NCI-H1436 (cell line): ENCODE measurements at places on chromosomes 5 and 9.
A peak's percentile ranks its signal among the peaks of the same experiment; 100 is the strongest.

DNA sequence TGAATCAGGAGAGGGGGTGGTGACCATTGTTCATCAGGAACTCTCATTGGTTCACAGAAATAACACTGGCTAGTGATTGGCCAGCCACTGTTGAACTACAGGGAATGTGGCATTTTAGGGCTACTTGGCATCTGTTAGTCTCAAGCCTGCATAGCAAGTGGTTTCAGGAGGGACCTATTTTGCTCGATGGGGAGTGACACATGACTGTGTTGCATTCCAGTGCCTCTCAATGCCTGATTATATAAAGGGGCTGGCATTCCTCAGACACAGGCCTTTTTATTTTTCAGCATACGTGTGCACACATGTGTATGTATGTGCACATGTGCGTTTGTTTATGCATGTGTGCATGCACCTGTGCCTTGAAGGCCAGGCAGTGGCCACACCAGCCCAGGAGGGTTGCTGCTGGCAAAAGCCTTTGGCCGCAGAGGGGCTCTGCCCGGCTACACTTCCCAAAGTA is 23.2 kb downstream of the FGD3 start:
- DNase-seq: no peak

- no peak for DNase-seq
These were observed 338.5 kb downstream of the CETN3 start for GRCh38 chr5:90071066-90071465.

GRCh38 chr9:128121924-128122808 is 5.4 kb downstream of the PTGES2 start:
- DNase-seq: no peak

GRCh38 chr9:130172161-130172857 is at the start of gene NCS1:
TSS of gene NCS1 (plus strand) at chr9:130172404. CDS start at chr9:130172664, 260 bp downstream.
- peak; percentile 58 for DNase-seq

DNA sequence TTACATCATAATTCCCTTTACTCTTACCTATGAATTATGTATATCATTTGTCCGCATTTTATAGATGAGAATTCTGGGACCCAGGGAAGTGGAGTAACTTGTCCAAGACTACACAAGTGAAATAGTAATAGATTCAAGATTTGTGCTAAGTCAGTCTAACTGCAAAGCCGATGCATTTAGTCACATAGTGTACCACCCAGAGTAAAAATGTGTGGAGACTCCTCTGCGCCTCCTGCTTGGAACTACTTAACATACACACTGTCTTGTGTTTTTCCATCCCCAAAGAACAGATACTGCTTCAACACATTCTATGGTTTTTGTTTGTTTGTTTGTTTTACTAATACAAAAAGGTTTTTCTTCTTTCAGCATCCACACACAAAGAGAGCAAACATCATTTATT is 729.8 kb downstream of the PRELID2 start:
- DNase-seq: no peak

DNA sequence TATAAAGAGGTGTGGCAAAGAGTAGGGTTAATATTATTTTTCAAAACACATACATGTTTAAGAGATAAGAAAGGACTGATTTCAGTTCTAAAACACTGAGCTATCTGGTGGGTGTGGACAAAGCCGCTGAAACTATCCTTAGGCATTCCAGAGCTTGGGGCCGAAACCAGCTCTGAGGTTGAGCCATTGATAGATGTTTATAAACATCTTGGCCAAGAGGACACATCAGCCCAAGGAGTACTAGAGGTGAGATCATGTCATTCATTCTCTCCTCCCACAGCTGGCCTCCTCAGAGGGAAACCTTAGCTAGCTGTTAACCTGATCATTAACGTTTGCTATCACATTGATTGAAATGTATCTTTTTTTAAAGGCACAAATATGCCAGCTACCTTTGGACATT is 89.9 kb downstream of the NLN start:
- DNase-seq: no peak

GRCh38 chr9:37218800-37219425 is 98.5 kb downstream of the ZCCHC7 start:
- no peak for DNase-seq

GRCh38 chr5:75405296-75405695 is 68.3 kb downstream of the HMGCR start:
- DNase-seq: no peak

DNA sequence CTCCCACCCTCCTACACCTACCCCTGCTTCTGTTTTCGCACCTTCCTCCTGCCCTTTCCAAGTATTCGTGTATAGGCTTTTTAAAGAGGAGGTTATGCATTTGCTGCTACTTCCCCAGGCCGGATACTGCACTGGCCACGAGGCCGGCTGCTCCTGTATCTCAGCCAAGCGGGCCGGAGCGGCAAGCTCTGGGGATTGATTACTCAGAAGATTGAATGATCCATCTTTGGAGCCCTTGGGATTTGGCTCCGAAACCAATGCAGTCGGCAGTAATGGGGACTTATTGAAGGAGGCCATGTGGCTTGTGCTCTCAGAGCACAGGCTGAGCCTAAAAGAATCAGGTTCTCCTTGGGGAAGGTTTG is 405.3 kb downstream of the TLE4 start:
- peak; percentile 14 for DNase-seq

- no peak for DNase-seq
These were observed 6.1 kb downstream of the IL13 start for GRCh38 chr5:132663771-132664695.

GRCh38 chr5:118531276-118531675 is 457.1 kb downstream of the DTWD2 start:
- no peak for DNase-seq

GRCh38 chr5:33563983-33564908 is 123.5 kb downstream of the TARS1 start:
- DNase-seq: no peak

- no peak for DNase-seq
These were observed 133.8 kb upstream of the MEF2C start for GRCh38 chr5:89016741-89017303.

DNA sequence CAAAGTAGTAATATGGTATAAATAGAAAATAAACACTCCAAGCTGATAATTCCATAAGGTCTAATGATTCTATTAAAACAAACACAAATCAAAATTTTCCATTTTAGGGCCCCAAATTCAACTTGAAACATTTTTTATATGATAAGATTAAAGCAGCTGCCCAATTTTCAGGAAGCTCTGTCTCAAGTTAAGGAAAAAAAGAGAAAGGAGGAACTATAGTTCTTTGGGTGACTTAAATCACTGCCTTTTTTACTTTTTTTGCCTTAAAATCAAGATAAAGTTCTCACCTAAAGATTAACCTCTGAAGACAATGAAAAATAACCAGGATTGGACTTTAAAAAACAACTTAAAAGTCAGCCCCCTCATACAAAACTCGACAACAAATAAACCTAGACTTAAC is 76.0 kb upstream of the IFNE start:
- no peak for DNase-seq

DNA sequence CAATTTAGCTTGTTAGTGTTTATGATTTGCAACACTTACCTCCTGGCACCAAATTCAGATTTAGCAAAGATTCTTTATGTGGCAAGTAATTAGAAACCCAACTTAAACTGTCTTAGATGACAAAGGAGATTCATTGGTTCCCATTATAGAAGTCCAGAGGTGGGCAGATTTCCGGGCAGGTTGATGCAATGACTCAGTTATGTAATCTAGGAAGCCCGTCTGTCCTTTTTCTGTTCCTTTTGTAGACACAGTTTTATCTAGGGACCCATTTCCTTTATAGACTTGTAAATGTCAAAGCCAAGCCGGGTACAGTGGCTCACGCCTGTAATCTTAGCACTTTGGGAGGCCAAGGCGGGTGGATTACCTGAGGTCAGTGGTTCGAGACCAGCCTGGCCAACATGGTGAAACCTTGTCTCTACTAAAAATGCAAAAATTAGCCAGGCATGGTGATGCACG is 20.3 kb upstream of the ANKRD33B start:
- no peak for DNase-seq

GRCh38 chr9:37082214-37082765 is 38.1 kb upstream of the ZCCHC7 start:
- DNase-seq: no peak

- no peak for DNase-seq
These were observed 4.9 kb downstream of the LCN2 start for GRCh38 chr9:128153947-128154695.

GRCh38 chr9:135256581-135257354 is 169.3 kb downstream of the OLFM1 start:
- no peak for DNase-seq

- no peak for DNase-seq
These were observed 116.0 kb downstream of the MACIR start for GRCh38 chr5:103374473-103374963.

DNA sequence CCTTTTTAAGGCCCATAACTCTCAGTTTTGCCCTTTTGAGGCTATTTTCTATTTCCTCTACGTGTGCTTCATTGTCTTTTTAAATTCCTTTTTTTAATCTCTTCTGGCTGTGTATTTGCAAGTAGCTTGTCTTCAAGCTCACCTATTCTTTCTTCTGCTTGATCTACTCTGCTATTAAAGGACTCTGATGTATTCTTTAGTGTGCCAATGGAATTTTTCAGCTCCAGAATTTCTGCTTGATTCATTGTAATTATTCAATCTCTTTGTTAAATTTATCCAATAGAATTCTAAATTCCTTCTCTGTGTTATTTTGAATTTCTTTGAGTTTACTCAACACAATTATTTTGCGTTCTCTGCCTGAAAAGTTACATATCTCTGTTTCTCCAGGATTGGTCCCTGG is 178.7 kb downstream of the FAM170A start:
- no peak for DNase-seq

DNA sequence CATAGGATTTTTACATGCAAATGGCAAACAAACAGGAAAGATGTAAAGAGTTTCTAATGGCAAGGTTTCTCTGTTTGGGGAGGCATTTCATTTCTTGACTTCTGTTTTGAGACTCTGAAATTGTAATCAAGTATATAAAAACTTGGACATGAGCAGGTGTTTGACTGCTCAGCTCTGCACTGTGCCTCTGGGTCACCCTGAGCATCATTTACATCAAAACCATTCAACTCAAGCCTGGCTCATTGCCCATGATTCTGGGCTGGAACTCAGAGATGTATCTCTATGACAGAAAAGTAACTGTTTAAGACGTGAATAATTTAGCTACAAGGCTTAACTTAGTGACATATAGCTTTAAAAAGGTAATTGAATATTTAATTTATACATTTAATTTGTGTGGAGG is 1402.4 kb upstream of the NUDT12 start:
- DNase-seq: no peak
